Activated naive CD8-positive, alpha-beta T cell treated with anti-CD3 and anti-CD28 coated beads for 36 hours (primary cell): ENCODE measurements at places on chromosomes 2 and 18. TPM values are rescaled to one million over a fixed set of nuclear protein-coding genes. Genes with fewer than 3 reads are reported as not detected.

The GPR39 gene
- total RNA-seq, result not detected

The ENOSF1 gene
- total RNA-seq, result 61.7 TPM

The CKAP2L gene
- total RNA-seq, result 24.3 TPM

The DCDC2C gene
- total RNA-seq, result not detected

DNA sequence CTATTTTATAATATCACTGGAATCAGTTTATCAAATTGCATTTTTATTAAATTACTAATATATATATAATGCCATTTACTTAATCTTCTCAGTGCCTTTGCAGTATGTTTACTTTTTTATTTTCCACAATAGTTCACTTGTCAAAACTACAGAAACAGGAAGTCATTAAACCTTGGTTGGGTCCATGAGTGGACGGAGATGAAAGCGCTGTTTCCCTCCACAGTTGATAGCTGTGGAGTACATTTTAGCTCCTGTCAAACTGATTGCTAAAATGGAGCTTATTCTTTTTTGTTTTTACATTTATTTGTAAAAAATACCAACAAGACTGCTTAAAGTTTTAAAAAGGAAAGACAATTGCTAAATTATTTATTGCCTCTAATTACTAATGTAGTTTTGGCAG is 19.2 kb downstream of the MFF start:
- DNase-seq, result no peak

DNA sequence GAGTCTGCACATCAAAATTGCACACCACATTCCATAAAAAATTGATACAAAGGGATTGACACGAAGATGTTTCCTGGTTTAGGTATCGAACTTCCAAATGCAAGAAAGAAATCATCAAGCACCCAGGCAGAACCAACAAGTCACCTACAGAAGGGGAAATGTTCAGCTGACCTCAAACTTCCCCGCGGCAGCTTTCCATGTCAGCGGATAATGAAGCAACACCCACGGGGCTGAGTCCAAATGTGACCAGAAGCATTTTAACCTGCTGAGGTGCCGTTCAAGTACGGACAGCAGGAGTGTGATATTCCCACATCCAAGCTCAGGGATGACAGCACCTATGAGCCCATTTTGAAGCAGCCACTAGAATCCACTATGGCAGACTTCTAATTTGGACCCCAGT is 124.9 kb downstream of the GALNT14 start:
- no peak for DNase-seq

DNA sequence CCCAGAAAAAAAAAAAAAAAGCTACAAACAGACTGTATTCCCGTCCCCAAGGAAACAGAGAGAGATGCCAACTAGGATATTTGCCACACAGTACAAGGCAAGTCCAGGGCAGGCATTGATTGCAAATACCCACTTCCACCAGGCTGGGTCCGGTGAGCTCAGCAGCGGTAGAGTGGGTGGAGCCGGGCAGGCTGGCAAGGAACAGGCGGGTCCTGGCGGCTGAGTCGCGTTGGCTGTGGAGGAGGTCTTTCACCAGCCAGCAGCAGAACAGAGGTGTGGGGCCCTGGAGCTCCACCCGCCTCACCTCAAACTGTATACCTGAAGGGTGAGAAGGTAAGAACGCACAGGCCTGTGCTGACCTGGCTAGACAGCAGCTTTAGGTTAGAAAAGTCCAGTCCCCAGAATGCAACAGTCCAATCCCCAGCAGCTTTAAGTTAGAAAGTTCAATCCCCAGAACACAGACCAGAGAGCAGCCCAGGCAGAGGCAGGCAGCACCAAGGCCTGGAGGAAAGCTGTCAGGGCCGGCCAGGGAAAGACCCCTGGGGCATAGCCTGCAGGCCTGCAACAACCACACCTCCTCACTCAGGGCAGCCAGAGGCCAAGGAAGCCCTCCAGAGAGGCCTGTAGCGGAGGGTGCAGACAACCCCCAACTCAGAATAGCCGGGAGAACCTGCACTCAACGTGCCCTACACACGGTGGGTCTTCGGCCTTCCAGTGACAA is 21.9 kb upstream of the MTERF4 start:
- DNase-seq, result no peak

- no peak for DNase-seq
Measured at GRCh38 chr2:43054367-43054766, 172.0 kb downstream of the ZFP36L2 start.

DNA sequence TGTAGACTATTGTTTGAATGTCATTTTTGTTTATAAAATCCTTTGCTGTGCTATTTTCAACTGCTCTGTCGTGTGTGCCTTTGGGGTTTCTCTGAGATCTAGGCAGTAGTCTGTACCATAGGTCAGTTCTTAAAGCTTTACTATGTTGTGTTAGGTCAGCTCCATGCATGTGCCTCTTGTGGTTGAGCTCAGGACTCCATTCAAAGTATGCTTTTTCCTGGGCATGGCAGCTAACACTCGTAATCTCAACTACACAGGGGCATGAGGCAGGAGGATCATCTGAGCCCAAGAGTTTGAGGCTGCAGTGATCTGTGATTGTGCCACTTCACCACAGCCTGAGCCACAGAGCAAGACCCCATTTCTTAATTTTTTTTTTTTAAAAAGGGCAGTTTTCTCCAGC is 174.4 kb upstream of the SPHKAP start:
- DNase-seq, result no peak

GRCh38 chr2:70089983-70090525 is 2.8 kb downstream of the PCBP1 start:
- DNase-seq, result no peak

DNA sequence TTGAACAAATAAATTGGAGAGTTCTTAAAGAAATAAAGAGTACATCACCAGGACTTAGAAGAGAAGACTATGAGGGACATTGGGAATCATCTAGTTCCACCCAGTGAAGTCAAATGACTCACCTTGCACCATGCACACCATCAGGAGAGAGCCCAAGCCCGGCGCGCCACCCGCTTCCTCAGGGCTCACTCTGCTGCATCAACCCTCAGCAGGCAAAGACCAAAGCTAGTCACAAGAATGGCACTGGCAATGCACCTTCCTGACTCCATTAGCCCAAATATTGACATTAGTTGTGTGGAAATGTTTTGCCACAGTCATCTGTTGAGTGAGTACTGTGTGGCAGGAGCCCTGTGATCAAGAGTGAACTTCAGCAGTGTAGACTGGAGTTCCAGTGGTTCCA is 7.1 kb upstream of the LYPD6B start:
- no peak for DNase-seq

DNA sequence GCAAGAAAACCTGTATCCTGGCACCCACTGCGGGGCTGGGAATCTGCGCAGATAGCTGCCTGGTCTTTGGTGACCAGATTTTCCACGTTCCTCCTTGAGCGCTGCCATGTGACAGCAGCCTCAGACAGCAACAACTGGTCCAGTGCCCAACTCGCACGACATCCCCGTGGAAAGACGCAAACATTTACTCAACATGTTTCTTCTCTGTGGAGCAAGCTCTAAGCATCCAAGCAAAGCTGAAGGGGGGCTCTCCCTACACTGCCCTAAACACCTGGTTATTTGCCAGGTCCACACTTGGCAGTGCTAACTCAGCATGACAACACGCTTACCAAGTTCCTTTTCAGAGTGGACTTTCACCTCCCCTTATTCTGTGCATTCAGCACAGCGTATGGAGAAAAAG is 11.3 kb downstream of the ZNF516 start:
- no peak for DNase-seq

- DNase-seq, result no peak
Measured at GRCh38 chr2:174395969-174396630, 570 bp downstream of the SCRN3 start.

DNA sequence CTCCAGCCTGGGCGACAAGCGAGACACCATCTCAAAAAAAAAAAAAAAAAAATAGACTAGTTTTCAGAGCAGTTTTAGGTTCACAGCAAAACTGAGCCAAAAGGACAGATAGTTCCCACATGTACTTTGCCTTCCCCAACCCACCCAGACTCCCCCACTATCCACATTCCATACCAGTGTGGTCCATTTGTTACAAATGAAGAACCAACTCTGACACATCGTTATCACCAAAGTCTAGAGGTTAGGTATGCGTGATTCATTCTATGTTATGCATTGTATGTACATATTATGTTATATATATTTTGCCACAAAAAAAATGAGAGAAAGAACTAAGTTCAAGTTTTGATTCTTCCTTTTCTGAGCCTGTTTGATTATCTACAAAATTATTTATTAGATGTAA is 3.5 kb downstream of the DUSP11 start:
- DNase-seq, result no peak

DNA sequence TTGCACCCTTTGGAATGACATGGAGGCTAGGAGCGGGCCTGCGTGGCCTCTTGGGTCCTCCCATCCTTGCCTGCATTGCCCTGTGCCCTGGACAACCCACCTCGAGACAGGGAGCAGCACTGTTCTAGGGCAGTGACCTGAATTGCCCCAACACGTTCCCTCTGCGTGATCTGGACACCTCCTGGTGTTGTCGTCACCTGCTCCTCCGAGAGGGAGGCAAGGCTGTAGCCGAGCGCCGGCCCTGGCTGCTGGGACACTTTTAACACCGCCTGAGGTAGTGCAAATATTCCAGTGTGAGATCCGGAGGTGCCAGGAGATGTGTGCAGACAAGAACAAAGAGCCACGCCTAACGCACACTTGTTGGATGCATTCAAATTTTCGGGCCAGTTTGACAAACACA is 131.5 kb downstream of the SMAD7 start:
- no peak for DNase-seq

GRCh38 chr18:30679285-30679930 is 363.1 kb downstream of the DSC3 start:
- DNase-seq, result no peak

DNA sequence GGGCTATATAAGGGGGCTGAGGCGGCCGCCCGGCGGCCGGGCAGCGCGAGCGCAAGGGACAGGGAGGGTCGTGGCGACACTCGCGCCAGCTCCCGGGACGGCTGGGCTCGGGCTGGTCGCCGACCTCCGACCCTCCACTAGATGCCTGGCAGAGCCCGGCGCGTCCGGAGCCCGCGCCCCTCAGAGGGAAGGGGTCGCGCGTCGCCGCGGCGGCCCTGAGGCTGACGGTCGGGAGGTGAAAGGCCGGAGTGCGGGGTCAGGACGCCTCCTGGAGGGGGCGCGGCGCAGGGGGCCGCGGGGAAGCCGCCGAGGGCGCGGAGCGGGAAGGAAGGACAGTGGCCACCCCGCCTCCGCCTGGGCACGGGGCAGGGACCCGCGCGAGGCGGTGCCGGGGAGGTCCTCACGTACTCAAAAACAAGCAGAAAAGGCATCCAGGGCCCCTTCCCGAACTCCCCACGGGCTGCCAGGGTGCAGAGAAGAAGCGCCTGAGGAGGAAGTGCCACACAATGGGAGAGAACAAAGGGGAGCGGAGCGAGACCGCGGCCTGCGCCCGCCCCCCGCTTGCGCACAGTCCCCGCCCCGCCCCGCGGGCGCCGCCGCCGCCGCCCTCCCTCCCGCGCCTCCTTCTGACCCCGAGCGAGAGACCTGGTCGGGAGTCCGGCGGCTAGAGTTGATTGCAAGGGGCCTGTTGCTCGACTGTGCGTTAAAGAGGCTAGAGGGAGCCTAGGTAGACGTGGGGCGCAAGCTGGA is 776 bp upstream of the KLF7 start:
- peak; percentile 68 for DNase-seq

DNA sequence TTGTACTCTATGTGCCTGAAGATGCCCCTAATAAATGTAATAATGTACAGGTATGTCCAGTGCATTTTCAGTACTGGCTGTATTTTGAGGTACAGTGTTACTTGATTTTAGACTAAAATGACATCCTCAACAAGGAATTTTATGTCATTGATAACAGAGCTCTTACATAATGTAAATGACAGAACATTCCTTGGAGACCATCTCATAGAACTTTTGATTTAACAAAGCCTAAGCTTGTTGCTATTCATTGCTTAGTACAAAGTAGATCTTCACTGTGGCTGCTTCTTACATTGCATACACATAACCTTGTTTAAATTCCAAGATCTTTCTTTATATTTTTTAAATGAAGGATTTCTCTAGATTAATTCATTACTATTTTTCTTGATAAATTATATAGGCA is 24.1 kb downstream of the DYNC1I2 start:
- DNase-seq, result no peak

- no peak for DNase-seq
Measured at GRCh38 chr2:228827056-228827700, 443.9 kb downstream of the PID1 start.

DNA sequence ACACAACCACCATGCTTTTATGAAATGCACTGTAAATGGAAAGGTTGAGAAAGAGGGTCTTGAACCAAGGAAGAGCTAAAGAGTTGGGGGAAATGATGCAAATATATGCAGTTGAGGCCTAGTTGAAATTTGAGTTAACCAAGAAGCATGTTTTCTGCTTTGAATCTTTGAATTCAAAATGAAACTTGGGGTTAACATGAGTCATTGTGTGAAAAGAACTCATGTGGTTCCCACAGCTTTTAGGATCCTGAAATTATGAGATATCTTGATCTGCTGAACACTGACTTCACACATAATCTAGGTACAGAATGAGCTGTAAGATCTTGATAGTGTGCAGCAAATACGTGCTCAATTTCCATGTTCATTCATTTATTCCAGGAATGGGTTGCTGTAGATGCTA is 422.9 kb upstream of the TRIB2 start:
- peak; percentile 3 for DNase-seq

DNA sequence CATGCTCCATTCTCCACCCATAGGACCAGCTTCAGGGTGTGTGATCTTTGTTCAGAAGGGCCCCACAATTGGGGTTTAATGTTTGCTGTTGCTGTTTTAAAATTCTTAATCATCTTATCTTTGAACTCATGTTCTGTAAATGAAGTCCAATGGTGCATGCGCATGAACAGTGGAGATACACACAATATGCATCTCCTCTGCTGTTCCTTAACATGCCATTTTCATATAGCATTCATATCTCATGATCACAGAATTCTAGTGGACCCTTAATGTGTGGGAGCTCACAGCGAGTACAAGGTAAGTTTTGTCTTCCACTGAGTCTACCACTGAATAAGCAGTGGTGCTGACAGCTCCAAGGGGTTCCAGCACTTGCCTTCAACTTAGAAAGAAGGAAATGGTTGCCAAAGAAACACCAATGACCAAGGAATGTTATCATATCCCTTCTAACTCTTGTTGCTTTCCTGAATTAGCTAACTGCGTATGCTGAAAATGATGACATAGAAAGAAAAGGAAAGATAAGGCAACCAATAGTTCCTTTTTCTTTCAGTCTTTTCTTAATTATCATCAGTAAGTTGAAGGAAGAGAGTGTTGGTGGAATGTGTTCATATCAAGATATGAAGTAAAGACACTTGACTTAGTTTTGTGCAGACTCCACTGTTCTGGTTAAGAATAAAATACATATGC is 258.9 kb upstream of the FBXO11 start:
- DNase-seq, result no peak

- DNase-seq, result peak; percentile 68
Measured at GRCh38 chr2:172427990-172428831, 825 bp downstream of the ITGA6 start.

DNA sequence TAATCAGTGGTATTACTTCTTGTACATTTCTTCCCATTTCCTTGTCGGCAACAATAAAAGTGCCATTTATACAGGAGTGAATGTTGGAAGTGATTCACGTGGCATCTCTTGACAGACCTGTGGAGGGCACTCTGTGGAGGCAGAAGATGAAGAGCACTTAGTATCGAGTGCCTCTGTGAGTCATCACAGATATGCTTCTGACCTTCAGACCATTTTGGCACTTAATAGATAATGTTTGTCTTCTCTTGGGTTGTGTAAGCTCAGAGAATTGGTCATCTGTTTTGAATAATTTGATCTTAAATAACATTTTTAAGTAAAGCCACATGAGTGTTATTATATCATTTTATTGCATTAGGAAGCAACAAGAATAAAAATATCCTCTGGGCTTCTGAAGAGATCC is 305.5 kb downstream of the PTPRM start:
- no peak for DNase-seq
